ENCODE measurements at places on chromosomes 11 and 22.

DNA sequence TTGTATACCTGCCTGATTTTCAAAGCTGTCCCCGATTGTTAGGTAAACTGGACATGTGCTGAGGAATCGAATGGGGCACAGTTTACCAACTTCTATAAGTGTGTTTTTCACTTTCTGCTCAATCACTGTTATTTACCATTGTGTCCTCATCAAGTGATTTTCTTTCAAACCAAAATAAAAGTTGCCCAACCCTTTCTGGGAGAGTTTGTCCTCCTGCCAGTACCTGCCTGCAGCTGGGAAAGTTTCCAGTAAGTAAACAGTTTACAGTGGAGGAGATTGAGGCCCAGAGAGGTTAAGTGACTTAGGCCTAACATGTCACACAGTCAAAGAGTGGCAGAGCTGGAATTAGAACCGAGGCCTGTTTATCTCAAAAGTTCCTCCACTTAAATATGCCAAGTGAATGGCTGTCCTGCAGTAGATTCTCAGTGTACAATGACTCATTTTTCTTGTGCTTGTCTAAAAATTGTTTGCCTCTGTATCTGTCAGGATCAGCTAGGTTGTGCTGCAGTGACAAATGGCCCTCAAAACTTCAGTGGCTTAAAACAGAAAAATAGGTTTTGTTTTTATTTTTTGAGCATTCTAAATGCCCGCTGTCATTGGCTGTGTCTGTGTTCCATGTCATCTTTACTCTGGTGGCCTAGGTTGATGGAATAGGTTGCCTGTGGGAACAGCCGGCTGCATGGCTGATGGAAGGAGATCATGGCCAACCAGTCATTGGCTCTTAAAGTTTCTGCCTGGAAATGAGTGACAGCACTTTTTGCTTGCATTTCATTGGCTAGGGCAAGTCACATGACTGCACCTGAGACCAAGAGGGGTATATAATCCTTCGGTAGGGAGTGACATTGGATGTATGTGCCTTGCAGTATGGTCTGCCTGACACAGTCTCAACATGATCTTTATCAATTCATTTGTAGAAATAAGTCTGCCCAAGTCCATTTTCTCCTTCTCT is 61.8 kb upstream of the CRYBB3 start:
- DNase-seq, result no peak

DNA sequence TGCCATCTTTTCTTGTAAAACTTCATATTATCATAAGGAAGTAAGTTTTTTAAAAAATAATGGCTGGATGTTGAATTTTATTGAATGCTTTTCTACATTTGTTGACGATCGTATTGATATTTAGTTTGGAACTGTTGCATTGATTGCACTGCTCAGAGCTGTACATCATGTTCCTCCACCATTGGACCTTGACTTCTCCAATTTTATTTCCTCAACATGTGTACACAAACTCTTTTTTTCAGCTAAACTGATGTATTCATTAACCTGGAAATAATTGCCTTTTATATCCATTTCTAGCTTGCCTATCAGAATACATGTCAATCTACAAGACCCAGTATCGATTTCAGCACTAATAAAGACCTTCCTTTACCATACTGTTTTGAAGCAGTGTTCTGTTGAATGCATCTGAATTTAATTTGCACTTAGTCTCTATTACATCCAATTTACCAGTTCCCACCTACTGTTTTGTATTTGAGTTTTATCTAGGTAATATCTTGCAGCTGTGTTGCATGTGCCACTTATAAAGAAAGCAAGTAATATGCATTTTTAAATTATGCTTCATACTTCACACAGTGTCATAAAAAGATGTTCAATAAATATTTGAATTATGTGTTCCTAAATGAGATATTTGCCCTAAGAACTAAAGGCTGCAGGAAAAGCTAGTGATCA is 5.5 kb downstream of the CEP57 start:
- no peak for DNase-seq

GRCh38 chr11:37502202-37502601 is 904.2 kb upstream of the RAG2 start:
- no peak for DNase-seq

GRCh38 chr11:73635721-73636120 is 10.7 kb upstream of the PLEKHB1 start:
- DNase-seq, result no peak

- DNase-seq, result no peak
Observed at GRCh38 chr22:40224702-40225101, 47.0 kb downstream of the TNRC6B start.

DNA sequence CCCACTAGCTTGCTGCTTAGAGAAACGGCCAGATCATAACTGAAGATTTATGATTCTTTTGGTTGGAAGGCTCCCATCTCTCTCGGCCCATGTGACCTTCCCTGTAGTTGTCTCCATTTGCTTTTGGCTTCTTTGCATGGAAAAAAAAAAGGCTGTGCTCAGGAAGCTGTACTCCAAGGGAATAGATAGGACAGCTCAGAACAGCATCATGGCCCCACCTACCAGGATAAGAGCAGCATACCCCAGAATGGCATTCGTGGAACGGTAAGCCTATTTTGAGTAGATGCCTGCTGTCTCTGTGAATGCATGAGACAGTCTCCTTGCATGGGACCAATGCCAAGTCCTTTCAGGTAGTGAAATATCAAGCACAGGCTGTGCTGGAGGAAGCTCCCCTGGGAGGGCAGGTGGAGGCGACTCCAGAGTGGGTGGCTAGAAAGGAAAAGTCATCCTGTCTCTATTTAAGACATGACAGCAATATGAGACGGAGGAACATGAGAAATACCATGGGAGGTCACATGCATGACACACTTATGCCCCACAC is 94.1 kb upstream of the AMOTL1 start:
- no peak for DNase-seq

DNA sequence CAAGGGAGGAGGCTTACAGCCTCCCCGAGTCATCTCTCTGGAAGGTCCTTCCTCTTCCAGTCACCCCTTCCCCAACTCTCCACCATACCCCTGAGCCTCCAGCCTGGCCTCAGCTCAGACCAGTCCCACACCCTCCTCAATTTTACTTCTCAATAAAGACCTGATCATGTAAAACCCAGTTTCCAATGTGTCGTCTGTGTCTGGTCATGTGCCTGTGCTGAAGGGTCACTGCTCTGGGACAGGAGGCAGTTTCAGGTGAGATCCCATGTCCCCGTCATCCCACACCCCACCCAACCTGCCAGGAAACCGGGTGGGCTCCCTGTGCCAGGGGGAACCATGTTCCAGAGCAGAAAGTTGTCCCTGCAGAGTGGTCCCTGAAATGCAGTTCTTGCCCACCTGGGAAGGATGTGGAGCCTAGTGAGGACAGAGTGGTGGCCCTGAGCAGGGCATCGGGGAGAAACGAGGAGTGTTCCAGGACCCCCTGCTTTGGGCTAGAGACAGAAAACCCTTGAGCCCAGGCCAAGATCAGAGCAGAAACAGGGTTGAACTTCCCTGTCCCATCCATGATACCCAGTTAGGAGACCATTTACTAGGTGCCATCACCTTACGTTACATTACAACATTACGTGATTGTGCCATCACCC is 19.4 kb downstream of the IGLL5 start:
- no peak for DNase-seq

DNA sequence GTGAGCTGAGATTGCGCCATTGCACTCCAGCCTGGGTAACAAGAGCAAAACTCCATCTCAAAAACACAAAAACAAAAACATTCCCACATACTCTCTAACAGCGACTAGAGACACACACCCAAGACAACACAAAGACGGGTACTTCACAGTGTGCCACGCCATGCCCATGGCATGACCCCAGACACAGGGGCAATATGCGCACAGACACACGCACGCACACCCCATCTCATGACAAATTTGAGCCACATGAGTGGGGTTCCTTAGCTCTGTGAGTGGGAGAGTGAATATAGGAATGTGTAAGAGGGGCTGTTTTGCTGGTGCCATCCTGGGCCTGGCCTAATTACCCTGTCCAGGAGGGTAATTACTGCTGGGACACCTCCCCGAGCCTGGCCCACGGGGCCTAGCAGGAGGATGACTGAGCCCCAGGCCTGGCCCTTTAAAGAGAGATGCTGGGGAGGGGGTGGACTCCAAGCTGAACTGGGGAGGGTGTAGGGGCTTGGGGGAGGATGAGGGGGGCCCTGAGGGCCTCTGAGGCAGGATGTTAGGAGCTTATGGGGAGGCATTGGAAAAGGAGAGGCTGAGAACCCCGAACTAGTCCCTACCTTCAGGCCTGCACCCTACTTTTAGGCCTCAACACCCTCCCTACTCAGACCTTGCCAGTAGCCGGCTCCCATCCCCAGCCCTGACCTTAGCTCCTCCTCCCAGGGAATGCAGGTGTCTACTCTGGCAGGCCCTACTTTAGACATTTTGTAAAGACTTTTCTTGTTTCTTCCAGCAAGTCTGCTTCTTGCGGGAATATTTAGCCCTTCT is 1.5 kb downstream of the LTBP3 start:
- DNase-seq, result no peak

GRCh38 chr11:75966537-75967287 is 151.7 kb downstream of the UVRAG start:
- no peak for DNase-seq

- no peak for DNase-seq
Observed at GRCh38 chr11:65712633-65713076, 603 bp downstream of the KAT5 start.

- DNase-seq, result no peak
Observed at GRCh38 chr22:28711341-28711740, 30.3 kb downstream of the CHEK2 start.

- no peak for DNase-seq
Observed at GRCh38 chr11:45095691-45096010, 50.8 kb upstream of the PRDM11 start.

- no peak for DNase-seq
Observed at GRCh38 chr22:50293441-50294318, 13.8 kb downstream of the PLXNB2 start.

DNA sequence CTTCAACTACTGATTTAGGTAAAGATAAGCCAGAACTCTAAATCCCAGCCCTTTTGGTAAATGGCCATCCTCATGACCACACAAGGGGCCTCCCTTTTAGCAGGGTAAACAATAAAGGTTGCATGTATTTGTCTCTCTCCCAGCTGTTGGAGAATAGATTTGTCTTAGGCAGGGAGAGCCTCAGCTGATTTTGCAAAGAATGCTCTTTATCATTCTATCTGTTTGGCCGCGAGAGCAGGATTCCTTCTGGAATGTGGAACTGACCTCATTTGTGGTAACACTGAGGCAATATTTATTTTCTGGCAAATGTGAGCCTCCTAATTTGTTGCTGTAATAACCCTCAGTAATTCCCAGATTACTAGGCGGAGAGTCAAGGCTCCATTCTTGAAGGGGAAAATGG is 15.3 kb downstream of the PTS start:
- DNase-seq, result no peak

- no peak for DNase-seq
Observed at GRCh38 chr11:45730014-45730413, 64.6 kb upstream of the CHST1 start.

- no peak for DNase-seq
Observed at GRCh38 chr11:12245549-12246016, 131.8 kb upstream of the PARVA start.
